ENCODE measurements at places on chromosomes 12 and 14. TPM values are rescaled to one million over a fixed set of nuclear protein-coding genes. Genes with fewer than 3 reads are reported as not detected.

The ZBTB42 gene
- total RNA-seq, result 2.3 TPM

The NRL gene
- total RNA-seq, result 0.27 TPM

The RAB21 gene
- 44.1 TPM for total RNA-seq

The TAS2R8 gene
- total RNA-seq, result not detected

The ASIC1 gene
- 4.3 TPM for total RNA-seq

The TAS2R42 gene
- not detected for total RNA-seq

The SLC38A6 gene
- total RNA-seq, result 9.4 TPM

The ALG10 gene
- 7.4 TPM for total RNA-seq

The MSRB3 gene
- total RNA-seq, result 16.4 TPM

The NKX2-1 gene
- not detected for total RNA-seq

The SERPINA9 gene
- not detected for total RNA-seq

The ADIPOR2 gene
- total RNA-seq, result 61.6 TPM

The VAMP1 gene
- total RNA-seq, result 1.8 TPM

The OR5AU1 gene
- not detected for total RNA-seq

The KRT3 gene
- not detected for total RNA-seq

Data from foreskin keratinocyte (primary cell).